ENCODE measurements at places on chromosomes 2 and 18.

DNA sequence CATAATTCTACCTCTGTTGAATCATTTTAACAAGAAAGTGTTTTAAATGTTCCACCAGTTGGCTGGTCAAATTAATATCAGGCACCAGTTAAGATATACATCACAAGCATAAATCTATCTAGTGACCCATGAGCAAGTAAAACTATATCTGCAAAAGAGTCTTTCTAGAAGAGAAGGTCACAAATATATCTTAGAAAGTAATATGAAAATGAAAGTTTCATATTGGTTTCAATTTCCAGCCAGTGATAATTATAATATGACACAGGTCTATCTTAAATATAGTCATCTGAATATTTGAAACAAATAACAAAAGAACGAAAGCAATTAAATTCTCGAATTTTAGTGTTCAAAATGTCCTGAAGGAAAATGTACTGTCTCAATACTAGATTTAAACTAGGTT lies 282.5 kb upstream of the KYNU start:
- DNase-seq, result no peak

GRCh38 chr2:126059379-126059778 lies 596.6 kb upstream of the GYPC start:
- DNase-seq, result no peak

DNA sequence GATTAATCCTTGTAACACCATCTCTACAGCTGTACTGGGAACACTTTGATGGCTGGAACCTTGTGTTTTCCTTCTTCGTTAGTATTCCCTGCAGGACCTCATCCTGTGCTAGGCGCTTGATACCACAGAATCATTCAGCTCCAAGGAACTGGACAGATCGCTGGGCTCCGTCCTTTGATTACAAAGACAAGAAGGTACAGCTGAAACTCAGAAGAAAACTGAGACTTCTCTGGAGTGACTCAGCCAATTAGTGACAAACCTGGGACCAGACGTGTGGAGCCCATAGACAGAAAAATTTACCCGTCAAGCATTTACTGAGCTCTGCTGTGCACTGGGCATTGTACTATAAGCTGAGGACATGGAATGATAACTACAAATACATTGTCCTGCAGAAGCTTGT lies 67.3 kb downstream of the NCKAP5 start:
- DNase-seq, result no peak

GRCh38 chr2:14285812-14286211 lies 346.7 kb upstream of the LRATD1 start:
- no peak for DNase-seq

GRCh38 chr2:79977792-79978191 lies 326.8 kb downstream of the LRRTM1 start:
- DNase-seq, result no peak

- no peak for DNase-seq
Observed at GRCh38 chr18:55337908-55338521, 250.0 kb downstream of the TCF4 start.

DNA sequence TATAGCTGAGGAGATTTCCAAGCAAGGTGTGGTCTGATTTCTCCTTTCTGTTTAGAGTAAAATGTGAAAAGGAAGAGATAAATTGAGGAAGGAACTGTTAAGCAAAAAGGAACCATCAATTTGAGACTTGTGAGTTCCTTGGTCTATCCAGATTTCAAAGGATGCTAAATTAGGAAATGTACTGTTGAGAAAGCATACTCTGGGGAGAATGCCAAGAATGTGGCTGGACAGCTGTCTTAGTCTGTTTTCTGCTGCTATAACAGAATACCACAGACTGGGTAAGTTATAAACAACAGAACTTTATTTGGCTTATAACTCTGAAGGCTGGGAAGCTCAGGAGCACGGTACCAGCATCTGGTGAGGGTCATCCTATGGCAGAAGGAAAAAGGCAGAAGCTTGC lies 1097.2 kb downstream of the TDRD15 start:
- DNase-seq, result no peak

GRCh38 chr2:75311993-75312392 lies 112.7 kb upstream of the TACR1 start:
- no peak for DNase-seq

DNA sequence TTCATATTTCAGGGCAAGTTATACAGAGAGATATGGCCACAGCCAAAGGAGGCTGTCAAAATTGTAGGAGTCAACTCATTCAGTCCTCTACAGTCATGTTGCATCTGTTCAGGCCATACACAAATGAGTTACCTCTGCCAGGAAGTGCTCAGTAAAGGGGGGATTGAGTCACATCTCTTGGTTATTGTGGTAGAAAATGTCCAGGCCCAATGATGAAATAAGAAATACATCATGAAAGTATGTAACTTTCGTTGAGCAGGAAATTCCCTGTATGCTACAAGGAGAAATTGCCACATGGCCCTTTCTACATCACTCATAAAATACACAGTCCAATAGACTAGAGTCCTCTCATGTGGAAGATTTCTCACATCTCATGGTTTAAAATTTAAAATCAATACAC lies 103.9 kb upstream of the COL3A1 start:
- no peak for DNase-seq

DNA sequence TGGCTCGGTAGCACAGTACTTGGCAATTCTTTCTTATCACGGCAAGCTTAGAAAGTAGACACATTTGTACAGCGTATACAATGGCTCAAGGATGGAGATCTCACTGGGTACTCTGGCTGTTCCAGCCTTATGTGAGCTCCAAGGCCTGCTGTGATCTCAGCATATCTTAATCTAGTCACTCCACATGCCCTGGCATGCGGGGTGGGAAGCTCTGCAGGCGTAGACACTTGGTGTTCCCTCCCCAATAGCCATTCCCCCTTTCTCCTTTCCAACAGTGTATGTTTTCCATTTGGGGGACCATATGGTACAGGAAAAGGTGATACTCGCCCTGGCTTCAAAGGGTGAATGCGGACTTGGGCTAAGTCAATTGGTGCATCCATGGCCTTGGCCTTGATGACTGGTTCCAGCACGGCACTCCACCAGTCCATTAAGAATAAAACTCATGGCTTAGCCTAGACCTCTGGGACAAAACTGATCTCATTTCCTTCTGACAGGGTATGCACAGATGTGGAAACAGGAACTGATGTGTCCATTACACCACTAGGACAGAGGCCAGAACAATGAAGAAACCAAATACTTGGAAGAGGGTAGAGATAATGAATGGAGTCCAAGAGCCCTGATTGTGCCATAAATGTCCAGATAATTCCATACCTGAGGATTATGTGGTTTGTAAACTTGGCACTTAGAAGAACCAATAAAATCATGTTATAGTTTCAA lies 28.4 kb downstream of the TGIF1 start:
- DNase-seq, result no peak

DNA sequence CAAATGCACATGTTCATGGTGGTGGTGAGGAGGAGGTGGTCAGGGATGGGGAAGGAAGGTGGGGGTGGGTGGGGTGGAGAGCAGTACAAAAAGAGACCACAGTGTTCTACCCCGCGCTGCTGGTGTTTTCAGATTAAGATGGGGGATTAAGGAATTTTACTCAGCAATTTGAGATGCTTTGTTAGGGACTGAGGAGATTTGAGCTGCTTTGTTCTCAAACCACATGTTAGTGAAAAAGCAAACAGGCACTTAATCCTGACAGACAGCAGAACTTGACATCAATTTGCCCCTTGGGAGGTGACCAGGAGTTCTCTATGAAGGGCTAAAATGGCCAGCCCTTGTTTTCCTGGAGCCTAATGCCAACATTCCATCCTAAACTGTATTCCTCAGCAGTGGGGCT lies 244.5 kb downstream of the MEIS1 start:
- DNase-seq, result no peak

DNA sequence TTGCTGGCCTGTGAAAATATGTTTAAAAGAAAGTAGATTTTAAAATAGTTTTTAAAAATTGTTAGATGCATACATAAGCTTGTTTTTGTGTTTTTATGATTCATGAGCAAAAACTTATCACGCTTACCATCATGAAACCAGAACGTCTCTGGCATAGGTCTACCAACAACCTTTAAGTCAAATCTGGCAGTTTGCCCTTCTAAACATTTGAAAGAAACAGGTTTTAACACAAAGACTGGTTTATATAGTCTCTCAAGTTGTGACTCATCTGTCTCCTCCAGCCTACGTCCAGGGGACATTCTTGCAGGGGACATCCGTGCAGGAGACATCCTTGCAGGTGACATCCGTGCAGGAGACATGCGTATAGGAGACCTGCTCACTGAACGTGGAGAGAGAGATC lies 29.6 kb downstream of the TTN start:
- DNase-seq, result no peak

GRCh38 chr2:222939208-222939856 lies 78.5 kb downstream of the ACSL3 start:
- DNase-seq, result peak; percentile 7

DNA sequence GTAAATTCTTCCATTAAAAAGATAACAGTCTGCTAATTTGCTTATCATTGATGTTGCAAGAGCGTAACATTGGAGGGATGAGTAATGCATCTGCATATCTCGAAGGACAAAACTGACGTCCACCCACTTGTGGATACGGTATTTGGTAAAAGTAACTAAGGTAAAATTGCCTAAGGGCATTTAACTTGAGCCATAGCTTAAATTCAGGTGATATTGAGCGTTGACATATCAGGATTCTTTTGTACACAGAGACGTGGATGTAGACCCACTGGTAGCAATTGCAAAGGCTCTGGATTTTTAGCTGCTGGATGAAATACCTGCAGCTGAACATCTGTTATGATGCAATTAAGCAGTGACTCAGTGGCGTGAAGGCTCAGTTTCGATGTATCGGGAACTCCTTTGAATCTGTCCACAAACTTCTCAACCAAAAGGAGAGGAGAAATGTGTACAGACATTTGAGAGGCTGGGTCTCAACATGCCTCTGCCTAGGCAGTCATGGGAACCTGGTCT lies 119.3 kb downstream of the SPTBN1 start:
- DNase-seq, result no peak

DNA sequence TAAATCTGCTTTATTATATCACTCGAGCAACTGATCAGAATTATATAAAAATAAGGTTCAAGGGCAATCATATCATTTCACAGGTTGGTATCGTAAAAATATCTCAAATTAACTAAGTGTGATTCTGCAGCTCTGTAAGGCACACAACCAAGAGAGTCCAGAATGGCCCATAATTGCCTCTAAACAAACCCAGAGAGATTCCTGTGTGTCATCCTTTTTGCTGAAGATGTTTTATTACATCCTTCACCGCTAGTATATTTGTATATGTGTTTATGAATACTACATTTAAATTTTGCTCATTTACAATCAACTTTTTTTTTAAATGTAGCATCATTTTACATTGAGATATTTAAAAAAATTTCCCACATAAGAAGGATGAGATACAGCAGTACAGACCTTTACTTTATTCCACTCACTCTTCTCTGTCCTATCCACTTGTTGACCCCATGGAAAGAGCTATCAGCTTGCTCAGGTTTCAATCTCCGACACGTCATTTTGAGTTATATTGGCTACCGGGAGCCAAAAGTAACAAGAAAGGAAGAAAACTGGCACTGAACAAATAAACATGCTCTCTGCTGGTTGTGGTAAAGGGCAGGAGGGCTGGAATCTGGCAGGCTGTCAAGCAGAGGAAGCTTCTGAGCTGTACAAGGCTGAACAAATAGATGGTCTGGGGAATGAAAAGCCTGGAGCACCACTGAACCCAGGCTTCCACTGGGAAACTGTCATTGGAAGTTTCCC lies 23.1 kb downstream of the PLA2R1 start:
- no peak for DNase-seq
